Adrenal gland (tissue), 19 donors: ENCODE measurements at places on chromosomes 2 and 18. TPM values are rescaled to one million over a fixed set of nuclear protein-coding genes. Genes with fewer than 3 reads are reported as not detected.
A peak's percentile ranks its signal among the peaks of the same experiment; 100 is the strongest.

The PARD6G gene
- polyA plus RNA-seq, result 0.95 TPM

The FOXI3 gene
- polyA plus RNA-seq, result not detected

The IL1B gene
- 0.72 TPM for polyA plus RNA-seq

The TCF4 gene
- polyA plus RNA-seq, result 38.5 TPM

The TAF4B gene
- 5.7 TPM for polyA plus RNA-seq

The CNRIP1 gene
- polyA plus RNA-seq, result 12.6 TPM

The OR6B2 gene
- polyA plus RNA-seq, result not detected

The SPHKAP gene
- not detected for polyA plus RNA-seq

The CEP192 gene
- 17.9 TPM for polyA plus RNA-seq

The RAD51AP2 gene
- polyA plus RNA-seq, result 0.07 TPM

DNA sequence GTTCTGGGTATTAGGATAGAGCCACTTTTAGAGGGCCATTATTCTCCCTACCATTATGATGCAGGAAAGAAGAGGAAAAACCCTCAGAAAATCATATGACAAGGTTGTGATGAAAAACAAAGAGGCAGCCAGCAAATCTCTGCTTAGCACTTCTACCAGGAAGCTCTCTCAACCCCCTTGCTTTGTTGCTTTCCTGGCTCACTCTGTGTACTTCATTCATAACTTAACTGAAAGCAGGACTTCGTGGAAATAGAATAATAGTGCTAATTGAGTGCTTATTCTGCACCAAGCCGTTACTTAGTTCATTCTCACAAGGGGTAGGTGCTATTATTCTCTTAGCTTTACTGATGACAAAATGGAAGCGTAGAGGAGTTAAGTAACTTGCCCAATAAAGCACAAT is 354.1 kb downstream of the HRH4 start:
- no peak for DNase-seq

GRCh38 chr2:106187273-106187891 is 6.7 kb downstream of the UXS1 start:
- no peak for DNase-seq

DNA sequence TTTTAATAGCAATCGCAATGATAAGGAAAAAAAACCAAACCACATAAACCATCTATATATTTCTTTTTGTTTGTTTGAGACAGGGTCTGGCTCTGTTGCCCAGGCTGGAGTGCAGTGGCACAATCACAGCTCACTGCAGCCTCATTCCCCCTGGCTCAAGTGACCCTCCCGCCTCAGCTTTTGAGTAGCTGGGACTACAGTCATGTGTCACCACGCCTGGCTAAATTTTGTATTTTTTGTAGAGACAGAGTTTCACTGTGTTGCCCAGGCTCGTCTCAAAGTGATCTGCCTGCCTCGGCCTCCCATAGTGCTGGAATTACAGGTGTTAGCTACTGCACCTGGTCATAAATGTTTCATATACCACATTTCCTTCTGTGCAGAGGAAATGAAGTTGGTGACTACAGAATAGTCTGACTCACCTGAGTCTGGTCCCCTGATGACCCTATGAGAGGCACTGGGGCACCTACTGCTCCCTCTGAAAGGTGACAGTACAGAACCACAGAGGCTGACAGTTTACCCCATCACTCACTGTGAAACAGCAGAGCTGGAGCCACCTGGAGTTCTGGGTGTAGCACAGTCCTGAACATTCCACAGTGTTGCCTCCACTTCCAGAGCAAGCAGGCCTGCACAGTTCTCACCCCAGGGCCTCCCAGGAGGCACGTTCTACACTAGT is 183.7 kb upstream of the PXDN start:
- DNase-seq, result no peak

DNA sequence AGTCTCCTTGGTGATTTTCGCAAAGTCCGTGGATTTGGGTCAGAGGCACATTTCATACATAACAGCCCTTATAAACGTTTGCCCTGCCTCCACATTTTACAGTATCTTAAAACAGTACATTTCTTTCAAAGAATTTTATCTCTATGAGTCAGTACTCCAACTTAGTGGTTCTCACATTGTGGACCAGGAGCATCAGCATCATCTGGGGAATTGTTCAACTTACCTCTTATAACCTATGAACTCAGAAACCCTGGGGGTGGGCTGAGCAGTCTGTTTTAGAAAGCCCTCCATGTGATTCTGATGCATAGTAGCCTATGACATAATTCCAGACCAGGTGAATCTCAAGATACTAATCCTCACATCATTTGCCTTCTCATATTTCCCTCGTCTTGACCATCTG is 12.4 kb downstream of the SUPT7L start:
- DNase-seq, result no peak

- no peak for DNase-seq
Measured at GRCh38 chr2:25851740-25852503, 26.4 kb downstream of the ASXL2 start.

DNA sequence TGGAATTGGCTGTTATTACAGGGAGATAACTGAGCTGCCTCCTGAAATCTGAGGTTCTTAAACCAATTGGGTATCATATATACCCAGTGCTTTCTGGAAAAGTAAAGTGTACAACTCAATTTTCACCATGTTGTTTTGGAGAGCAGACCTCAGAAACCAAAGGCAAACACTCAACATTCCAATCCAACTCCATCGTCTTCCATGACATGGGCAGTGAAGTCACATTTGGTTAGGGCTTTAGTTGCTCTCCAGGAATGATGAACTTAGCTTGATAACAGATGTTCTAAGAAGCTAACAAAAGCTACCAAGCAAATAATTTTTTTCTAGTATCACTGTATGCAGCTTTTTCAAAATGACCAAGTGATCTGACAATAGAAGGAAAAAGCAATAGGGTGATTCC is 107.0 kb upstream of the SLC35G4 start:
- DNase-seq, result no peak

DNA sequence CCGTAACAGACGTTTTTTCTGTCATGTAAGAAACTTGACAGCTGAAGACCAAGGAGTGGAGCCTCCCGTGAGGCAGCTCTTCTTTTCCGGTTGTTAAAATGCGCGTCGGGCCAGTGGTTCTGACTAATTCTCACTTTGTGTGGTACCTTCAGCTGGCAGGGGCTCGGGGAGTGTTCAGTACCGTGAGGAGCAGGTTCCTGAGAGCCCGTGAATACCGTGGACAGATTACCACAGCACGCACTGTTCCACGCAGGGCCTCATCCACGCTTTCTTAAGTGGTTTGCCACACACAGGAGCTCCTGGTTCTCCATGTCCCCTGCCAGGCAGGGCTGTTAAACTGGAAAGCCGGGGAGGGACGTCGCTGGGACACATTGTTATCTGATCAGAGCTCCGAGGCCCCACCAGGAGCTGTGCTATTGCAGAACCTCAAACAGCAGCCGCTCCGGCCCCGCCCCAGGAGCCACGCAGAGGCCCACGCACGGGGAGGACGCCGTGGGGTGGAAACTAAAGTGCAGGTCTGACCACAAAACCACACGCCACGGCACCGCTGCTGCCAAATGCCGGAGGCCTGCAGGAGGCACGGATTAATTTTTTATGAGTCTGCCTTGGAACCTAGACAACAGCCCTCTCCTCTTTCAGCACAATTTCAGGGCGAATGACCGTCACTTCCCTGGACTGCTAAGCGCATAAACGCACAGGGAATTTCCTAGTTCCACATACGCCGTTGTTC is 43.3 kb downstream of the NFATC1 start:
- DNase-seq, result no peak

DNA sequence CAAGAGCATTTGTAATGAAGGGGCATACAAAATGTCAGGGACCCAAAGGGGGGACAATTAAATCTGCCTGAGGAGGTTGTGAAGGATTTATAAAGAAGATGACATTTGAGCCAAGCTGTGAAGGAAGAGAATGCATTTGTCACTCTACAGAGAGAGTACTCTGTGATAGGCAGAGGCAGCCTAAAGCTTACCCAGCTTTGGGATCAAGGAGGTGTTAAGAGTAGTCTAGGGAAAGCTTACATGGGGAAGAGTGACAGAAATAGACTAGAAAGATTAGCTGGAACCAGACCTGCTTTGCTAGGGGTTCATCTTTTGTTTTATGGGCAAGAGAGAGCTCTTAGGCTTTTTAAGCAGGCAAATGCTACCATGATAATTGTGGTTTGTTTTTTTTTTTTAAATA is 169.1 kb upstream of the CYP26B1 start:
- no peak for DNase-seq

- peak; percentile 76 for DNase-seq
Measured at GRCh38 chr18:76495435-76496193, 572 bp upstream of the ZNF516 start.

DNA sequence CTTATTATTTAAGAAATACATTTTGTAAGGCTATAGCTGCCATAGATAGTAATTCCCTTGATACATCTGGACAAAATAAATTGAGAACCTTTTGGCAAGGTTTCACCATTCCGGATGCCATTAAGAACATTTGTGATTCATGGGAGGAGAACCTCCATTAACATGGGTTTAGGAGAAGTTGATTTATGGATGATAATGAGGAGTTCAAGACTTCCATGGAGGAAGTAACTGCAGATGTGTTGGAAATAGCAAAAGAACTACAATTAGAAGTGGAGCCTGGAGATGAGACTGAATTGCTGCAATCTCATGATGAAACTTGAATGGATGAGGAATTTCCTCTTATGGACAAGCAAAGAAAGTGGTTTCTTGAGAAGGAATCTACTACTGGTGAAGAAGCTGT is 17.3 kb downstream of the PHLPP1 start:
- no peak for DNase-seq

- no peak for DNase-seq
Measured at GRCh38 chr2:191791953-191792560, 54.8 kb downstream of the CAVIN2 start.

DNA sequence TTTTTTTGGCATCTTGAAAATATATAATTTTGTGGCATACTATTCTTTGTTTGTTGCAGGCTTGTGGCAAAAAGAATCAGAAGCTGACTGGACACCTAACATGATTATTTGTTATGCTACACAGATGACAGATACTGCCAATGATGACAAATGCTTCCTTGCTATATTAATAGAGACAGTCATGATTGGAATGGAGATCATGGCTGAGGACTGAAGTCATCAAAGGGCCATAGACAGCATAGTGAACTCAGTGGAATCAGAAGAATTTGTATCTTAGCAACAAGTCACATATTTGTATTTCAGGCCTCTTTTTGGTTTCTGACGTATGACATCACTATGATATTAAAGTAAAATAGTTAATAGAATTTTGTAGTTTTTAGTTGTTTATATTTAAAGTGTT is 1003.8 kb upstream of the DDX18 start:
- DNase-seq, result no peak

DNA sequence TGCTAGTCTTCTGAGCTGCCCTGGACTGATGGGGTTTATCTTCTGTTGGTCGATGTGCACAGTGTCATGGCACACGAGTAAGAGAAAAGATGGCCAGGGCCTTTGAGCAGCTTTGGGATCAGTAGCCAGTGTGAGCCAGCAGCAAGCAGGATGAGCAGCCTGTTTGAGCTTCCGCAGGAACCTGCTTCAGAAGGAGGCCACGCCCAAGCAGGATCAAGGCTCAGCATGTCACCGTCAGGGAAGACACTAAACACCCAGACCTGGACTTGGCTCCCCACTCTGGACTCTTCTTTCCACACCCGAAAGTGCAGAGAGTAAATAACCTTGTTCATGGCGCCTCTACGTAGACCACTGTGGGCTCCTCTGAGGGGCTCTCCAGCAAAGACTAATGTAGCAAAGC is 25.2 kb upstream of the ASB1 start:
- no peak for DNase-seq

DNA sequence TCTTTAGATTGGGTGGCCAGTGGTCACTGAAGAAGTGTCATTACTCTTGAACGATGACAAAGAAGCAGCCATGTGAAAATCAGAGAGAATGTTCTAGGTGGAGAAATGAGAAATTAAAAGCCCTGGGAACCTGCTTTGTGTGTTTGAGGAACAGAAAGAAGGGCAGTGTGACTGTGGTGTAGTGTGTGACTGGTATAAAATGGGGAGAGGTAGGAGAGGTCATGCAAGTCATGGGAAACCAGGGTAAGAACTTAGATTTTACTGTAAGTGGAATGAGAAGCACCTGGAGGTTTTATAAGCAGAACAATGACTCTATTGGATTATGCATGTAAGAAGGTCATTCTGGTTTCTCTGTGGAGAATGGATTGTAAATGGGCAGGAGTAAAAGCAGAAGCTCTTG is 12.2 kb downstream of the ICOS start:
- no peak for DNase-seq

- DNase-seq, result no peak
Measured at GRCh38 chr18:73714466-73714865, 433.2 kb downstream of the FBXO15 start.

DNA sequence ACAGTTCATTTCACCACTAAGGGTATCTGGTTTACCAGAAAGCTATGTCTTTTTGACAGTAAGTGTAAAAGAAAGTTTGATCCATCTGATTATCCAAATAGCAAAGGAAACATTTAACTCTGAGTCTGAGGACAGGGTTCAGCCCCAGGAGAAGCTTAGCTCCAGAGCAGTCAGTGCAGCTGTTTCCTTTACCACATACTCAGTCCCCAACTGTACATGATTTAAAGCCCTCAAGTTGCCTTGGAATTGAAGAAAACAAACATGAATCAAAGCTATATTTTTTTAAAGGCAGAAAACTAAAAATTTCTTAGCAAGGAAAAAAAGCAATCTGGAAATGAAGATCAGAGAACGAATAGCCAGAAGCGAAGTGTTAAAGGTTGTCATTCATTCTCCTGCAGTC is 746.0 kb downstream of the METTL4 start:
- no peak for DNase-seq

- DNase-seq, result no peak
Measured at GRCh38 chr2:181163139-181163538, 182.7 kb downstream of the UBE2E3 start.

DNA sequence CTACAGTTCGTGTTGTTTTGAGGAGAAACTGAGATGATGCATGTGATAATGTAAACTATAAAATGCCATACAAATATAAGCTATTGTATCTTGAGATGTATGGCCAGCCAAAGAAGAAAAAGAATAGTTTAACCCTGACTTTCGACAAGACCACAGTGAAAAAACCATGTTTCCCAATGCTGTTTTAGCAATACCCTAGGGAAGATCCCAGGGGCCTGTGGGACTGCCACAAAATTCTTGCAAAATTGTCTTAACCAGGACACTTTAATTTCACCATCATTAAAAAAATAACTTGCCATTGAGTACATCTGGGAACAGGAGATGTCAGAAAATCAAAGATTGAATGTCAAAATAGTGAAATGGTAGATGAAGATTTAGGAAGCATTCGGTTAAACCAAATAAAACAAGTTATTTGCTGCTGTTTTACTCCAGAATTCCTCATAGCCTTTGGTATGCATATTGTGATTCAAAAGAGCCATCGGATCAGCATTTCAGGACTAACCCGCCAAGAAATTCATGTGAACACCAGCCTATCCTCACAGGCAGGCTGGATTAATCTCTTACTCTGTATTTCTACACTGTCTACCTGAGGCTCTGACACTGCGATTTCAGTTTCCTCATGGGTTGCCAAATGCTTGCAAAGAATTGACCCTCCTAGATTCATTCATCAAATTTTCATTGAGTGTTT is 49.0 kb upstream of the SP3 start:
- no peak for DNase-seq

DNA sequence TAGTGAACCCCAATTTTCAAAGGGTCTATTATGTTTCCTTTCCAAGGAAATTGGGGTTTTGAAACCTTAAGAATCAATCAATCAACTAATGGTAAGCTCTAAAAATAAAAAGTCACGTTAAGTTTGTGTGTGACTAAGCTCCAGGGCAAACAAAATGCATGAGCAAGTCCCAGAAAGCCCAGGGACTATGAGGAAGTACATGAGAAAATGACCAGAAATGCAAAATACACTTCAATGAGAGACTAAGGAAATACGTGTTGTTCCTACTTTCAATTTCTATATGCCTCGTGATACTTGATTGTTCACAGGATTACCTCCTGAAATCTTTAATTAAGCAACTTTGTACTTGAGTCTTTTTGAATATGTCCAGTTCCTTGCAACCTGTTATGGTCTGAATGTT is 684.4 kb upstream of the SYT4 start:
- DNase-seq, result no peak

GRCh38 chr18:59537579-59537978 is 159.6 kb downstream of the CCBE1 start:
- no peak for DNase-seq
